ENCODE measurements at places on chromosomes 7 and 10.

DNA sequence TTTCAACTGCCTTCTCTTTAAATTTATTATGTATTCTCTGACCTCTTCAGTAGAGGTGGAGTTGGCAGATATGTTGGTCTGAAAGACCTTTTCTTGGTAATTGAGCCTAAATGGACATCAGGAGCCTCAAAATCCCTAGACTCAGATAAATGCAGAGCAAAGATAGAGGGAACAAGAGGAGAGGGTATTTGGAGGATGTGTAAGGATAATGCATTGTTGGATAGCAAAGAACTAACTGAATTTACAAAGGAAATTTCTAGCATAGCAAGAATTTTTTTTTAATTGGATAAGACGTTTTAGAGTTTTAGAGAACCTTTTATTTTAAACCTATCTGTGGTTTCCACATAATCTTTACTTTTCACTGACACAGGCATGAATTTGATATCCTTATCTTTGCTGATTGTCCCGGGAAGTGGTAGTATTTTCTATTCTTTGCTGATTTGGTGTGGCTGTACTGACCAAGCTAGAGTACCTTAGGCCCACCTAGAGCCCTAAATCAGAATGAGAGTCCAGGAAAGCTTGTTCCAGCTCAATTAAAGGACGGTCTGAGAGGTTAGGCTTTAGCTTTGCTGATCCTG is 91.3 kb downstream of the NRF1 start:
- DNase-seq = no peak

- peak; percentile 100 for DNase-seq
Observed at GRCh38 chr7:40571796-40572195, 437.0 kb downstream of the SUGCT start.

- DNase-seq = no peak
Observed at GRCh38 chr7:112940314-112940732, 146.3 kb downstream of the GPR85 start.

DNA sequence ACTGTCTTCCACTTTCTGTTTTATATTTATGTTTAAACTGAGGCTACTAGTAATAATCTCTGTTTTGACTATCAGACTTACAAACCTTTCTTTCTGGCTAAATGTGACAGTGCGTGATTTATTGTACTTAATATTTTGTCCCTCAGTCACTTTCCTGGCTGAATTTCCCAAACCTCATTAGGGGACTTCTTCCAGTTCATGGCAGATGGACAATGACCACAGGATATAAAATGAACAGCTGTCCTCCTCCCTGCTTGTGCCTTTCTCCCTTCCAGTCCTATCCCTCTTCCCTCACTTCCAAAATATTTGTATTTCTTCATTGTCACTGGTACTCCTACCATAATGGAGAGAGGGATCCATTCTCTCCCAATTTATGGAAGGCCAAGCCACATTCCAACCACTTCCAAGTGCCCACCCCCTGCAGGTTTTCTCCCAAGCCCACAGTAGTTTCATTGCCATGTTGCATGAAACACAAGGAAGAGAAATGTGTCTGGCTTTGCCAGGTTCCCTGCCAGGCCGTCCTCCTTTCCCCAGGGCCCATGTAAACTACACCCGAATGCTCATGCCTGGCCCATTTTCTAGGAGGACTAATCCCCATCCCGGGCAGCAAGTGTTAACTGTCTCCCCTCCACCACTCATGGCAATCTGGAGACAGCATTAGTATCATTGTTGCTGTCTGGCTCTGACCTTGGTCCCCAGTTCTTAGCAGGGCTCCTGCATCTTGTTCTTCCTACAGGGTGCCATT is 269.5 kb upstream of the SLC26A5 start:
- DNase-seq = no peak

- no peak for DNase-seq
Observed at GRCh38 chr10:26432938-26433337, 5.2 kb upstream of the APBB1IP start.

DNA sequence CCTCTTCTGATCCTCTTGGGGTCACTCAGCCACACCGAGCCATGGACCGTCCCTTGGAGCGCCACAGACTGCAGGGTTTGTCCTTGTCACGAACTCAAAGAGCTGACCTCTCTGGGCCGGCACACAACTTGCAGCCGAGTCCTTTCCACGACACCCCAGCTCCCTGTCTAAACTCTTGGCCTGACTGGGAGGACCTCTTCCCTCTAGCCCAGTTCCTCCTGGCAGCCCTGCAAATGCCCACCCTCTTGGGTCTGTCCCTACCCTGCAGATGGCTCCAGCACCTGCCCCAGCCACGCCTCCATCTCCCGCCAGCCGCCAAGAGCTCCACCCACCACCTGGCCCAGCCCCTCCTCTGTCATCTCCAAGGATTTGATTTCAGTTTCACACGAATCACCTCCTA is 339.2 kb downstream of the DNAJB6 start:
- no peak for DNase-seq

DNA sequence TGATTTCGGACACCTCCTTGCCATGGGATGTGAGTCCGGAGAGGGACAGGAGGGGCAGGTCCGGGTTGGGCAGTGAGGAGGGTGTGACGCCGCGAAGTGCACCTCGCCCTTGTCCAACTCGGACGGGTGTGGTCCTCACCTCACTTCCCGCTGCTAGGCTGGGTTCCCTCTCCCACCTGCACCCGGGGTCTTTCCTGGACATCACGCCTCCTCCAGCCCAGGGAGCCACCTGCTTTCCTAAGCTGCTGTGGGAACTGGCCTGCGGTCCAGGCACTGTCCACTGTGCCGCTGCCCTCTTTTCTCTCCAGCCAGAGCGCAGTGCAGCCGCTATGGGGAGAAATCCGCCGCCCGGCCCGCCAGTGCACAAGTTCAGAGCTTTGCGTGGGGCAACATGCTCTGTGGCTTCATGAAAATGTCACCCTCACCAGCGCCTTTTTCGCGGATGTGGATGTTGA is 45.0 kb upstream of the ZNF716 start:
- no peak for DNase-seq

All from fibroblast of skin of abdomen (primary cell).